Naive thymus-derived CD4-positive, alpha-beta T cell (primary cell): ENCODE measurements at places on chromosomes 13 and 19.

- peak; percentile 23 for DNase-seq
- peaks cover 11% of the 10 kb centered on the region for H3K4me1 ChIP-seq
- peak overlapping the region; percentile 73 for H3K27ac ChIP-seq
Measured at GRCh38 chr19:11737964-11738745, 591 bp downstream of the ZNF823 start.

- peaks cover 12% of the 10 kb centered on the region for H3K4me1 ChIP-seq
- H3K36me3 ChIP-seq = no peaks in the 10 kb centered on the region
- peaks cover 20% of the 10 kb centered on the region for H3K27me3 ChIP-seq
Measured at GRCh38 chr19:1752757-1753728, at the start of gene ONECUT3. ONECUT3 (plus strand) TSS chr19:1753506; CDS start chr19:1753663, 157 bp downstream.

DNA sequence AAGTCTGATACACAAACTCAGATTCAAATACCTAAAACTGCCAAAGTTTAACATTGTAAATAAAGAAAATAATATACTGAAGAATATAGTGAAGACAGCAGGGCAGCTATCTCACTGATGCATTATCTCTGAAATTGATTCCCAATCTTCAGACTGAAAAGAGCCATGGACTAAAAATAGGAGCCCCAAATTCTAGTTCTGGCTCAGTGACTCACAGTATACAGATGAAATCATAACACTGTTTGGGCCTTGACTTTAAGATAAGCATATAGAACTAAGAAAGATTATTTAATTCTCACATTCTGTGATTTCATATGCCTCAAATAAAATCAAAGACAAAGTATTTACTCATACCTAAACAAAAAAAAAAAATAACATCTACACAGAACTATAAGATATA, 53.9 kb downstream of the RBM26 start:
- no peak overlapping the region for H3K27ac ChIP-seq
- peaks cover 47% of the 10 kb centered on the region for H3K36me3 ChIP-seq
- DNase-seq = no peak
- no peaks in the 10 kb centered on the region for H3K4me1 ChIP-seq
- no peak overlapping the region for H3K4me3 ChIP-seq

DNA sequence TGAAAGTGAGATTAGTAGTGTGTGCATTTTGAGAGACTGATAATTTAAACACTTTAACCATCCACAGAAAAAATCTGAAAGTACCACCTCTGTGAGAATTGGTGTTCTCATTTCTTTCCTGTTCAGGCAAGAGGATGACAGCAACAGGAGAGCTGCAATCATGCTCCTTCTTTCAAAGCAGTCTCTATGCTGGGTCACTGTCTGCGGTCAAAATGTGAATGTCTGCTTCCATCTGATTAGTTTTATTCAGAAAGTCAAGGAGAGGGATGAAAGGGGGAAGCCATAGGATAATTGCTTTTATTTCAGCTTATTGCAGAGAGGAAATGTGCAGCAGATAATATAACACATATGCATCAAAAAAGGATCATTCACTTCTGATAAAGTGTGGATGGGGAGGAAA, 314.0 kb upstream of the GPC6 start:
- no peak for DNase-seq
- no peak overlapping the region for H3K4me3 ChIP-seq
- no peaks in the 10 kb centered on the region for H3K4me1 ChIP-seq

GRCh38 chr19:15381864-15382263, 2.3 kb upstream of the AKAP8 start:
- no peak for DNase-seq
- no peaks in the 10 kb centered on the region for H3K27me3 ChIP-seq
- H3K4me3 ChIP-seq = no peak overlapping the region
- no peak overlapping the region for H3K27ac ChIP-seq
- no peaks in the 10 kb centered on the region for H3K36me3 ChIP-seq
- peaks cover 19% of the 10 kb centered on the region for H3K4me1 ChIP-seq

DNA sequence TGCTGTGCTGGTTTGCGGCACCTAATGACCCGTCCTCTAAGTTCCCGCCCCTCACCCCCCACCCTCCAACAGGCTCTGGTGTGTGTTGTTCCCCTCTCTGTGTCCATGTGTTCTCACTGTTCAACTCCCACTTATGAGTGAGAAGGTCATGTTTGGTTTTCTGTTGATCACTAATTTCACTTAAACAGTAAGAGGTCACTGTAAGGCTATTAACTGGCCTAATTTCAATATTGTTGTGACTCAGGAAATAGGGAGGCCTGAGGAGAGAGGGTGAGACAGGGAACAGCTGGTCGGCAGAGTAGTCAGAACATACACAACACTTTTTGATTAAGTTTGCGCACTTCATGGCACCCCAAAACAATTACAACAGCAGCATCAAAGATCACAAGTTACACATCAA, 15.6 kb downstream of the TUBGCP3 start:
- H3K27me3 ChIP-seq = no peaks in the 10 kb centered on the region
- H3K36me3 ChIP-seq = peaks cover 16% of the 10 kb centered on the region
- H3K27ac ChIP-seq = no peak overlapping the region
- H3K4me1 ChIP-seq = peaks cover 15% of the 10 kb centered on the region
- no peak overlapping the region for H3K4me3 ChIP-seq
- no peak for DNase-seq

DNA sequence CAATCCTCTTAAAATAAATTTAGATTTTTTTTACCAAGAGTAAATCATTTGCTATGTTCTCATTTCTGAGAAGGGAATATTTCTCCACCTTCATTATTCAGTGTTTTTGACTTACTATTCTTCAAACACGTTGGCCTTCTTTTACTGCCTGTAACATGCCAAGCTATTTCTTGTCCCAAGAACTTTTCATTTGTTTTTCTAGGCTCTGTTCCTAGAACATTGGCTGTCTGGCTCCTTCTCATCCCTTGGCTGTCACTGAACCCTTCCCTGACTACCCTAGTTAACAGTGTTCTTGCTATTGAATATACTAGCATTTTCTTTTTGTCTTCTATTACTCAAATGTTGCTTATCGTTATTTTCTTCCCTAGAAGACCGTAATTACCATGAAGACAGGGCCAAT, 248.1 kb downstream of the ITGBL1 start:
- no peak overlapping the region for H3K4me3 ChIP-seq
- no peaks in the 10 kb centered on the region for H3K36me3 ChIP-seq

GRCh38 chr13:76764429-76764828, 121.8 kb downstream of the KCTD12 start:
- no peaks in the 10 kb centered on the region for H3K36me3 ChIP-seq
- H3K4me1 ChIP-seq = peaks cover 11% of the 10 kb centered on the region
- H3K27me3 ChIP-seq = no peaks in the 10 kb centered on the region
- H3K27ac ChIP-seq = no peak overlapping the region

GRCh38 chr13:107339209-107339608, 771.3 kb upstream of the ARGLU1 start:
- DNase-seq = no peak
- no peak overlapping the region for H3K27ac ChIP-seq
- H3K27me3 ChIP-seq = no peaks in the 10 kb centered on the region
- H3K36me3 ChIP-seq = no peaks in the 10 kb centered on the region
- H3K4me3 ChIP-seq = no peak overlapping the region

DNA sequence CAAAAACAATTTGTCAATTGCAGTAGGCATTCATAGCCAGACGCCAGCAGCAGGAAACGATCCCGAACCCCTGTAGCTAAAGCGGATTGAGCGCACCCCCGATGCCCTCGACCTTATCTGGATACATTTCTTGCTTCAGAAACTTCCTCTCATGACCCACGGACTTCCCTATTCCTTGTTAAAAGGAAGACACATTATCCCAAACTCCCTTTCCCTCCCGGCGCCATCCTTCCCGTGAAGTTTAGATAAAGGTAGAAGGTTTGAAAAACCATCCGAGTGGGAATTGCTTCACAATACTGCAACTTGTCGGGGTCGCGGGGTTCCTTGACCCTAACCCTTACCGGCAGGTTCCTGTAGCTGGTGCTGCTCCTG, 977 bp downstream of the PCDH20 start:
- no peaks in the 10 kb centered on the region for H3K36me3 ChIP-seq
- H3K4me3 ChIP-seq = no peak overlapping the region
- peaks cover 4% of the 10 kb centered on the region for H3K27me3 ChIP-seq
- H3K4me1 ChIP-seq = no peaks in the 10 kb centered on the region
- H3K27ac ChIP-seq = no peak overlapping the region

DNA sequence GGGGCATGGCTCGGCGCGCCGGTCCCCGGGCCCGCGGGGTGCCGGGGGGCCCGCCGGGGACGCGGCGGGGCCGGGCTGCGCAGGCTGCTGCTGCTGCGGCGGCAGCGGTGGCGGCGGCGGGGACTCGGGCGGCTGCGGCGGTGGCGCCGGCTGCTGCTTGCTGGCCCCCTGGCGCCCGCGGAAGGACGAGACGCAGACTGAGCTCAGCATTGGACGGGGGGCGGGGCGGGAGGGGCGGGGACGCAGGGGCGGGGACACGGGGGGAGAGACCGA, 368 bp downstream of the KCNC3 start:
- H3K36me3 ChIP-seq = no peaks in the 10 kb centered on the region
- no peak overlapping the region for H3K27ac ChIP-seq
- no peak for DNase-seq

DNA sequence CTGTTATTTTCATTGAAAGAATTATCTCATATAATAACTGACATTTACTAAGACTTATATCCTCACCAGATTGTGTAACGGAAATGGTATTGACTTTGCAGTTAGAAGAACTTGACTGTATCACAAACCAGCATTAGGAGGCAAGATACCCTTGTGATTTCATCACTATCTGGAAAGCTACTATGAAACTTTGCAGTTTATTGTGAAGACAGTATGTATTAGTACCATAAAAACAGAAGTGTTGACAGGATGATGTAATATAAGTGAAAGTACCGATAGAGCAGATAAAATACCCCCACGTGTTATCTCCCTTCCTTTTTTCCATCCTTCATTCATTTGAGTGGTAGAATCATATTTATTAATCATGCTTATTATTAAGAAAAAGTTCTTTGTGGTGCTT, 365.7 kb upstream of the KLHL1 start:
- H3K27ac ChIP-seq = no peak overlapping the region
- H3K4me3 ChIP-seq = no peak overlapping the region
- no peaks in the 10 kb centered on the region for H3K36me3 ChIP-seq

DNA sequence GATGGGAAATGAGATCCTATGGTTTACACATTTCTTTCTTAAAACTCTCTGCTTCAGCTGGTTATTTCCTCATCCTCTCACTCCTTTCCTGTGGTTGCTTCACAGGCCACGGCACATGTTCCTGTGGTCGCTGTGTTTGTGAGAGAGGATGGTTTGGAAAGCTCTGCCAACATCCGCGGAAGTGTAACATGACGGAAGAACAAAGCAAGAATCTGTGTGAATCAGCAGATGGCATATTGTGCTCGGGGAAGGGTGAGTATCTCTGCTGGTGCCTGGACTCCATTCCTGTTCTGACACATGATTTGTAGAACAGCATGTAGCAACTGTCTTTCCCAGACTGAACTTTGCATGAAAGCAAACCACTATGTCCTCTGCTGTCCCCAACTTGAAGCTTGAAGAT, 254.2 kb downstream of the ITGBL1 start:
- H3K27ac ChIP-seq = no peak overlapping the region
- H3K4me3 ChIP-seq = no peak overlapping the region
- H3K4me1 ChIP-seq = no peaks in the 10 kb centered on the region
- no peaks in the 10 kb centered on the region for H3K27me3 ChIP-seq
- no peaks in the 10 kb centered on the region for H3K36me3 ChIP-seq
- no peak for DNase-seq

- H3K27me3 ChIP-seq = no peaks in the 10 kb centered on the region
- no peak overlapping the region for H3K4me3 ChIP-seq
- no peak for DNase-seq
- no peak overlapping the region for H3K27ac ChIP-seq
- H3K36me3 ChIP-seq = peaks cover 40% of the 10 kb centered on the region
Measured at GRCh38 chr13:111241006-111241755, 79.3 kb upstream of the TEX29 start.

DNA sequence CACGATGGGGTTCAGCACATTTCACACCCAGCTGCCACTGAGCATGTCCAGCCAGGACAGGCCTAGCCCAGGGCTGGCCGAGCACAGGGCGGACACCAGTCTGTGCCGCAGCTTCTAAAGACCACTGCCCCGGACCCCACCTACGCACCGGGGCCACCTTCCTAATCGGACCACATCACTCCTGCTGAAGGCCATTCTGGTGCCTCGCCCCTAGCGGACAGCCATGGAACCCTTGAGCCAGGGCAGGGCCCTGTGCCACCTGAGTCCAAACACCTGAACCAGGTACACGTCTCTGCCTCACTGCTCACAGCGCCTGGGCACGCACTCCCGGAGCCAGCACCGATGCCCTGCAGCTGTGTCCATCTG, 8.4 kb upstream of the C13orf46 start:
- no peak overlapping the region for H3K27ac ChIP-seq
- DNase-seq = no peak
- no peaks in the 10 kb centered on the region for H3K27me3 ChIP-seq
- no peaks in the 10 kb centered on the region for H3K4me1 ChIP-seq

- no peak for DNase-seq
- no peaks in the 10 kb centered on the region for H3K36me3 ChIP-seq
- peaks cover 8% of the 10 kb centered on the region for H3K4me1 ChIP-seq
- H3K4me3 ChIP-seq = no peak overlapping the region
- no peak overlapping the region for H3K27ac ChIP-seq
- no peaks in the 10 kb centered on the region for H3K27me3 ChIP-seq
Measured at GRCh38 chr13:44120849-44121755, 241.4 kb downstream of the LACC1 start.

- peak; percentile 55 for DNase-seq
- peak overlapping the region; percentile 97 for H3K4me3 ChIP-seq
- peaks cover 29% of the 10 kb centered on the region for H3K4me1 ChIP-seq
- peak overlapping the region; percentile 98 for H3K27ac ChIP-seq
- peaks cover 36% of the 10 kb centered on the region for H3K36me3 ChIP-seq
Measured at GRCh38 chr19:46714444-46715106, 2.3 kb downstream of the PRKD2 start.

- DNase-seq = no peak
- H3K4me3 ChIP-seq = peak overlapping the region; percentile 46
- no peaks in the 10 kb centered on the region for H3K36me3 ChIP-seq
- H3K27ac ChIP-seq = no peak overlapping the region
Measured at GRCh38 chr13:108496362-108497210, 132.8 kb upstream of the MYO16 start.

GRCh38 chr19:4403005-4403761, 743 bp downstream of the CHAF1A start:
- no peaks in the 10 kb centered on the region for H3K36me3 ChIP-seq
- peaks cover 33% of the 10 kb centered on the region for H3K4me1 ChIP-seq
- DNase-seq = no peak
- peak overlapping the region; percentile 97 for H3K27ac ChIP-seq

GRCh38 chr19:38606131-38606530, 11.6 kb downstream of the MAP4K1 start:
- no peaks in the 10 kb centered on the region for H3K27me3 ChIP-seq
- H3K4me1 ChIP-seq = no peaks in the 10 kb centered on the region
- DNase-seq = no peak
- H3K4me3 ChIP-seq = no peak overlapping the region
- peaks cover 66% of the 10 kb centered on the region for H3K36me3 ChIP-seq
- no peak overlapping the region for H3K27ac ChIP-seq

- no peak overlapping the region for H3K4me3 ChIP-seq
- DNase-seq = no peak
- no peaks in the 10 kb centered on the region for H3K4me1 ChIP-seq
- no peaks in the 10 kb centered on the region for H3K36me3 ChIP-seq
- H3K27me3 ChIP-seq = no peaks in the 10 kb centered on the region
Measured at GRCh38 chr13:24663586-24663985, 16.6 kb upstream of the ATP12A start.
